ENCODE measurements at places on chromosomes 3 and 15.

- DNase-seq: no peak
These were observed 9.7 kb downstream of the SLC12A6 start for GRCh38 chr15:34327906-34328305.

DNA sequence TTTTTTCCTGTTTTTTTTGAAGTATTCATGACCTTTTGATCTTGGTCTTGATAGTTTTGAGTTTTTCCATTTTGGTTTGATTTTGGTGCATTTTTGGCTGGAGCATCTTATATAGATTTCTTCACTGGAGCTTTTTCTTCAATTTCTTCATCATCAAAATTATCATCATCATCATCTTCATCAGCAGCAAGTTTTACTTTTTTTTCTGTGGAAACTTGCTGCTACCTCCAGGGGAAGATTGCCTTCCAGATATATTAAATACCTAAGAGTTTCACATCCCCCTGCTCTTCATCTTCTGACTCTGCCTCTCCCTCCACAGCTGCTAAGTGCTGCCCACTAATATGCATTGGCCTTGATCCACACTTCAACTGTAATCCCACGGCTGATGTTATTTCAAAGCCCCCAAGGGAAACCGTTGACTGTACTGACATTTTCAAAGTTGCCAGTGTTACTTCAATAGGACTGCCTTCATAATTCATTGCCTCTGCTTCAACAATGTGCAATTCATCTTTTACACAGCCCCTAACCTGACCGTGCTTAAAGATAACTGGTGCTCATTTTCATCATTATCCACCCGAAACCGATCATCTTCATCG lies 151.7 kb downstream of the NR1D2 start:
- no peak for DNase-seq

DNA sequence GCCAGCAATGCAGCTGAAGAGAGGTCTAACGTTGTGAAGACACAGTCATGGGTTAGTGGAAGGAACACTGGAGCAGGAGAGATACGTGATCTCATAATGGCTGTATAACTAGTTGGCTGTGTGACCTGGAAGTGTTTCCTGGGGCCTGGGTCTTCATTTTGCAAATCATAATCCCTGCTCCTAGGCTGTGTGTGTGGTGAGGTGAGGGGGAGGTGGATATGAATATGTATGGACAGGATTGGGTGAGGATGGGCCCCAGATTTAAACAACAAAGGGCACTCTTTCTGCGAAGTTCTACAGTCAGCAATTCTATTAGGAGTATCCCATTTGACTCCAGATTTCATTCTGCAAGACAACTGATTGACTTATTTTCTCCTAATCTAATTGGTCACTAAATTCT lies 41.3 kb downstream of the ANKRD28 start:
- DNase-seq: no peak

GRCh38 chr15:100097342-100098127 lies 244.2 kb downstream of the ADAMTS17 start:
- no peak for DNase-seq

DNA sequence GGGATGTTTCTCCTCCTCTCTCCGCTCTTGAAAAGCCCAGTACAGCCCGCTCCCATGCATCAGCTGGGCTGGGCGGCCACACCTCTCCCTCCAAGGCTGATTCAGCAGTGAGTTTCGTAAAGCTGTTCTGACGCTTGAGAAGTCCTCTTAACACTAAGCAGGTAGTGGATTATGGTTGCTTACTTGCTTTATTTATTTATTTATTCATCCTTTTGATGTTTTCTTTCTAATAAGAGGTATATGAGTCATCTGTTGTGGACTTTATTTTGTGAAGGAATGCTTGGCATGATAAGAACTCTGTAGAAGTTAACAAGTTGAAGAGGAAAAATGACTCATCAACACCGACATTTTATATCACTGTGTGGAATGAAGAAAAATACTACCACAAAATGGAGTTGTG lies 285.0 kb downstream of the SQOR start:
- DNase-seq: no peak

- DNase-seq: no peak
These were observed 383.0 kb upstream of the RARB start for GRCh38 chr3:25044762-25045710.

- DNase-seq: no peak
These were observed 190.0 kb downstream of the PLCH1 start for GRCh38 chr3:155554777-155555451.

- DNase-seq: no peak
These were observed 5.5 kb upstream of the RNF111 start for GRCh38 chr15:58981808-58982475.

DNA sequence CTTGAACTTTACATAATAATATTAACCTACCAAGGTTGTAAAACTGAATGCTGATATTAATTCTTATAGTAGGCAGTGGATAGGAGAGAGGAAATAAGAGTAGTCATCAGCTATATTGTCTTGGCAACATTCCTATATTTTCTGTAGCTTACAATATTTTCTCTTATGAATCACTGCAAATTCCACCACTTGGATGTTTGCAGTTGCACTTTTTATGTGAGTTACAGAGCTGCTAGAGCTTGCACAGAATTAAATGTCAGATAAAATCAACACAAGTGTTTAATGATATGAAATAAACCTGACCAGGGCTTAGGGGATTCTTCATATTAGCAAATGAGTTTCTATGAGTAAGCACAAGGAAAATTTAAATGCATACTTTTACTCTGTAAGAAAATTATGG lies 1710.1 kb downstream of the SI start:
- DNase-seq: no peak

DNA sequence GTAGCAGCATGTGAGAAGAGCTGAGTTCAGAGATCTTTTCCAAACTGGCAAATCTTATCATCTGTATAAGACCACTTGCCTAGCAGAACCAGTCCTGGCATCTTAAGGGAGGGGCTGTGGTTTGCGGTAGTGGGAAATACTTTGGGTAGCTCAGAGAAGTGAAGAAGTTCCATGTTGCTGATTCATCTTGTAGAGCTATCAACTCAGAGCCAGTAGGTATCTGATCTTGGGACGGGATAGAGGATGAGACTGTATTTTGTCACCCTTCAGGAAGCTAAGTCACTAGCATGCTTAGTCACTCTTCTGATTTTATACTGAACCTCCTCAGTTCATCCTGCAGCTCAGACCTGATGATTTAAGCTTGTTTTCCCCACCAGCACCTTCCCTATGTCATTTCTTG lies 211.4 kb downstream of the NR1D2 start:
- no peak for DNase-seq

DNA sequence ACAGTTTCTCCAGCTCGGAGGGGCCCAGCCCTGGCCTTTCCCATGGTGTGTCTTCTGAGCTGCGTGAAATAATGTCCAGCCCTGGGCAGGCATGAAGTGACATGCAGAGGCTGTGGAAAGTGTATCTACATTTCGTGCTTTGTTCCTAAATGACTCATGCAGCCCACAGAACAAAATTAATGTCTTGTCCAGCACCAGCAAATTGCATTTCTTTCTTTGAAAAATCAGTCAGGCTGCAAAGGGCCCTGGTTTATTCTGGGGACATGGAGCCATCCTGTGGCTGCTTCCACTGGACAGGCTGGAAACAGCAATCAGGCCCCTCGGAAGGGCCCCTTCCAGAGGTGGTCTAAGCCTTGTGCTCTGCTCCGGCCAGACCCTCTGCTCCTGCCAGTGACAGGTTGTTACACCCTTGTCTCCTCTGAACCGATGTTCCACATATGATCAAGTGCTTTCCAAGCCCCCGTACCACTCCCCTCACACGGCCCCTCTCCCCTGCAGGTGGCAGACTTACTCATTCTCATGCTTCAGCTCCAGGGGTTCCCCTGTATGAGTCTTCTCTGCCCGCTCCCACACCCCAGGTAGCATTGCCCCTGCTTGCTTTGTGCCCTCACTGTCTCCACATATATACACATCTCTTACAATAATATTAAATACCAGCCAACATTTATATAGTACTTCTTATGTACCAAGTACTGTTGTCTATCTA lies 33.7 kb downstream of the CRYGS start:
- no peak for DNase-seq

GRCh38 chr3:56923526-56924224 lies 121.9 kb upstream of the ARHGEF3 start:
- DNase-seq: peak; percentile 41

GRCh38 chr3:124373524-124373923 lies 356.7 kb upstream of the UMPS start:
- DNase-seq: no peak

DNA sequence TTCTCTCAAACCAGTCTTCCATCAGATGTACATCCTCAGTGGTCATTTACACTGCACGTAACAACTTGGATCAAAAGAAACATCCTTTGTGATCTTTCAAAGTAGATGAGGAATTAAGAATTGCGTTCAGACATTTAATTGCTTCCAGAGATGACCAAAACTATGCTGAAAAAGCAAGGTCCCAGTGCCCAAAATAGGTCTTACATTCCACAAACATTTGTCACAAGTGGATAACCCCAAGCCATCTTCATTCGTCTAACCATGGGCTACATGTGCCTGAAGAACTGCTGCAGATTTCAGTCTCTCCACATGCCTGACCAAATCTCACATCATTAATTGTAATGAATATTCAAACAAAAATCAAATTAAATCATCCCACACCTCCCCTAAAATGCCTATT lies 273.6 kb downstream of the SHOX2 start:
- DNase-seq: no peak

DNA sequence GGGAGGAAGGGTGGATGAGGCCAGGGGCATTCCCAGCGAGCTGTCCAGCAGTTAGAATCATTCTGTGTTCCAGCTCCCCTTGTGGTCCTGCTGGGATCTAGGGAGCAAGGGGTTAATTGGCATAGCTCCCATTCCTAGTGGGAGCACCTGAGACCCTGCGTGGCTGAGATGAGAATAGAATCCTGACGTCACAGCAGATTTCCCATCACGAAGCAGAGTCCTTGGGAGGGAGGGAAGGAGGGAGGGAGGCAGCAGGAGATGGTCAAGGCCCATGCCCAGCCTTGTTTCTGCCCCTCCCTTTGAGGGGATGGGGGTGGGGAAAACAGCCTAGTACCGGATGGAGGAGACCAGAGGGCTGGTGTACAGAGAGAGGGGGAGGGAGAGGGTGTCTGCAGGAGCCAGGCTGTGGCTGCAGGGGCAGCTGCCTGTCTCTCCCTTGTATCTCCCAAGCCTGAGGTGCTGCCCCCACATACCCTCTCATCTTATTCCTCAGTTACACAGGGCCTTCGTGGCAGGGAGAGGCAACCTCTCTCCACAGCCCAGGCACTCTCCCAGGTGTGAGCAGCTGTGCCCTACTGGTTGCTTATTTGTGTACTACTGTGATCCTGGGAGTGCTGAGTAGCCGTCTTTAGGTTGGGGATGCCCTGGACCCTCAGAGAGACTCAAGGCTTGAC lies 5.4 kb downstream of the TYRO3 start:
- DNase-seq: no peak

DNA sequence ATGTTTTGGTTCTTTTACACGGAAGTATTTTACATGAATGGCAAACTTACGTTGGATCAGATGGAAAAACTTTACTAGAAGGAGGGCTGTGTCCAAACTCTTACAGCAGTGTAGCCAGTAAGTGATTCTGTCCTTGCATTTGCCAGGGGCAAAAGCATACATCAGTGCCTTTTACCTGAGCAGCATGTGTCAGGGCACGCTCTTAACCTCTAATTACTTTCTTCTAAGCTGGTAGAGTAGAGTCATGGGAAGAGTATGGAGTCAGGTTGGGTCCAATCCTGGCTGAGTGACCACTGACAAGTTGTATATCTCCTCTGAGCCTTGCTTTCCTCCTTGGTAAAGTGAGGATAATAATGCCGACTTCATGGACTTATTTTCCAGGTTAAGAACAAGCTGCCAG lies 47.1 kb downstream of the RYR3 start:
- no peak for DNase-seq

GRCh38 chr3:140252812-140253656 lies 318.0 kb downstream of the CLSTN2 start:
- no peak for DNase-seq

- no peak for DNase-seq
These were observed 13.8 kb downstream of the ATP10A start for GRCh38 chr15:25849157-25849921.

DNA sequence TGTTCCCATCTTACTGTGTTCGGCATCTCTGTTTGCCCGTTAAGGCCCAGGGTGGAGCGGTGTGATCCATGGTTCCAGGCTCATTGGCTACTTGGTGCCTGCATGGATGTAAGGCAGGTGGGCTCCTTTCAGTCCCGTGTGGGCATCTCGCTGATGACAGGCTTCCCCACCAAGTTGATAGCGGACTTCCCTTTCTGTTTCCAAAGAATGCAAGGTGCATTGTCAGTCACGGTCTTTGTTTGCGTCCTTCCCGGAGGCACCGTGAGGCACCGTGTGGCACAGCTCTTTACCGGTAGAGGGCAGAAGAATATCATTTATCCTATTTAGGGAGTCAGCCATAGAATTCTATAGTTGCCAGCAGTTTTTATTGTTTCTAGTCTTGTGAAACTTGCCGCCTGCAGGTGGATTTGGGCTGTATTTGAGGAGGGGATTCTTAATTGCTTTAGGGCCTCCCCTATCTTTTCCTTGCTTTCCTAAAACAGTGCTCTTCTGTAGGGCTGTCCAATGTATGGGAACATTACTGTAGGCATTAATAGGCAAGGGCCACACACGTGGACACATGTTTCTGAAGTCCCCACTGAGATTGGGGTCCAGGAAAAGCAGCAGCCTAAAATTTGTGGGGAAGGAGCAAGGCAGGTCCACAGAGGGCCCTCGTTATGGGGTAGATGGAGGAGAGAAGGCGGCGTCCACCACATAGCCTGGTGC lies 244.1 kb downstream of the SLCO3A1 start:
- peak; percentile 38 for DNase-seq

DNA sequence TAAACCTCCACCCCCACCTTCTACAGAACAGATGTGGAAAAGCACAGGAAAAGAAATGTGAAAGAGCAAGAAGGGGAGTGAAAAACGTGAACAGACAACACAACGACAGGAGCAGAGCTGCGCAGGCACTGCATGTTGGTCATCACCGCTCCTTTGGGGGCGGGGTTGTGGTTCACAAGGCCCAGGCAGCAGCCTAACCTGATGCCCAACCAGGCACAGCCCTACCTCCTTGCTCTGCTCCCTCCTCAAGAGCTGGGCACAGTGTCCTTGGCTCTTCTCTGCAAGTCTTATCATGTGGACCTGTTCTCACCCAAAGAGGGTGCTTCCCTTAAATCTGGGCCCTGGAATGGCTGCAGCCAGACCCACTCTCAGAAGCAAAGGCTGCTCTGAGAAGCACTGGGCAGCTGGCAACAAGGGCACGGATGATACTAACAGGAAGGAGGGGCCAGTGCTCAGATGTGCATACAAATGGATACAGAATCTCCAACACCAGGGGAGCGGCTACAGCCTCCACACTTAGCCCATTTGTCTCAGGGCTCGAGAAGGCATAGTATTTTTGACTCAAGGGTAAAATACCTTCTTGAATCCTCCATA lies 64.6 kb downstream of the DHX30 start:
- DNase-seq: no peak

GRCh38 chr15:69722924-69723323 lies 270.3 kb downstream of the RPLP1 start:
- DNase-seq: no peak

GRCh38 chr15:88645171-88646087 lies 6.6 kb downstream of the ISG20 start:
- DNase-seq: no peak

DNA sequence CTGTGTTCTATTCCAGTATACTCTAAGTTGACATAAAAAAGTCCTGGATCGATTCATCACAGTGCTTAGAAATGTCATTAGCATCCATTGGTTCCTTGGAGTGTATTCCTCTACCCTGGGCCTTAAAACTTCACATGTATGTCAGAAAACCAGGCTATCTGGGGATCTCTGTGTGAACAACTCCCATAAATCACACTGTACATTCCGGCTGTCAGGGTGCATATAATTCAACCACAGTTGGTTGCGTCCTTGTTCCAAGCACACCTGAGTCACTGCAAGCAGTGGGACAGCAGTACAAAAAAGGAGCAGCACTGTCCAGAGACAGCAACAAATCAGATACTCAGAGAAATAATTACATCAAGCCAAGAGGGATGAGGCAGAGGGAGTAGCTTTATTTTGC lies 52.4 kb downstream of the PDZRN3 start:
- DNase-seq: no peak
